ENCODE measurements at places on chromosomes 11 and 22. TPM values are rescaled to one million over a fixed set of nuclear protein-coding genes. Genes with fewer than 3 reads are reported as not detected.

DNA sequence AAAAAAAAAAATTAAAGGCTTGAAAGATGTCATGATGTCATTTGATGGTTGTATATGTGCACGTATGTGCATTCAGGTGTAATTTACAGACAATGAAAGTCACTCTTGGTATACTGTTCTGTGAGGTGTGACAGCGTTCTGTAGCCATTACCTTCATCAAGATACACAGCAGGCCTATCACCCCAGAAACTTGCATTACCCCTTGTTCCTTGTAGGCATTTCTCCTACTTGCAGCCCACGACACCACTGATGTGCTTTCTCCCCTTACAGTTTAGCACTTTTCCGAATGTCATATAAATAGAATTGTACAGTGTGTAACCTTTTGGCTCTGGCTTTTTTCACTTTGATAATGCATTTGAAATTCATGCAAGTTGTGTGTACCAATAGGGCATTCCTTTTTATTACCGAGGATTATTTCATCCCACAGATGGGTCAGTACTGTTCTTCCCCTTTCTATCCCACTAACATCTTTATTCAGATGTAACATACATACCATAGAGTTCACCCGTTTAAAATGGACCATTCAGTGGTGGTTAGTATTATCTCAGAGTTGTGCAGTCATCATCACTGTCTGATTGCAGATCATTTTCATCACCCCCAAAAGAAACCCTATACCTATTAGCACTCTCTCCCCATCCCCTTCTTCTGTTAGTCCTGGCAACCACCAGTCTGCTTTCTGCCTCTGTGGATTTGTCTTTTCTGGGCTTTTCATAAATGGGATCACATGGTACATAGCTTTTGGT is 30.3 kb downstream of the BCR start:
- no peak for DNase-seq

- DNase-seq = no peak
These were observed 27.9 kb downstream of the SERPINH1 start for GRCh38 chr11:75589933-75590332.

DNA sequence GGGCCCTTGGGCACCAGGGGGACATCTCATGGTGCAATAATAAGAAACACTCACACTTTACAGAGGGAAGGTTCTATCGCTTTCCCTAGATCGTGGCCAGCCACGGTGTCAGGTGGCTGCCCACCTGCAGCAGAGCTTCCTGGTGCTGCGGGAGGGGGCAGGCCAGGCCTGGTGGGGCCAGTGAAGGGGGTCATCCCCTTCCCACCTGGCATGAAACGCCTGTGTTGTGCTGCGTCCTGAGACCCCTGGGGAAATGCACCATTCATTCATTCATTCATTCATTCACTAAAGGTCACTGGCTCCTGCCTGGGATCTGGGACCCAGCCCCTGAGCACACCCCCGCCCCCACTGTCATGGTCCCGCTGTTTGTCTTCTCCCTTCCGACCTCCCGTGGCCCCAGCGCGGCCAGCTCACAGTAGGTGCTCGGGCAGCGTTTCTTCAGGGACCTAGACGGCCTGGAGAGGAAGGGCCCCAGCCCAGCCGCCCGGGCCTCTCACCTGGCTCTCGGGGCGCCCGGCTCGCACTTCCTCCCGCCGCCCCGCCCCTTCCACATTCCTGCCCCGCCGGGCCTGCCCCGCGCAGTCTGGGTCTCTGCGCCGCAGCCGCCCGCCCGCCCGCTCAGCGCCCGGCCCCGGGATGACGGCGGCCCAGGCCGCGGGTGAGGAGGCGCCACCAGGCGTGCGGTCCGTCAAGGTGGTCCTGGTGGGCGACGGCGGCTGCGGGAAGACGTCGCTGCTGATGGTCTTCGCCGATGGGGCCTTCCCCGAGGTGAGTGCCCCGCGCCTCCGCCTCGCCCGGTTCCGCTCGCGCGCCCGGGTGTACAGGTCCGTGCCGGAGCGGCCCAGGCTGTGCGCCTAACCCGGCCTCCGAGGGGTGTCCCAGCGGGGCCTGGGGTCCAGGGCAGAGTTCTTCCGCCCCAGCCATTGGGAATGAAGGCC is at the start of gene RHOD:
TSS of gene RHOD (plus strand) at position 581 of the 938 bp plus-strand sequence. CDS start at position 637, 56 bp downstream.
- no peak for DNase-seq

GRCh38 chr11:30984827-30985226 is 384.7 kb downstream of the DCDC1 start:
- DNase-seq = no peak

DNA sequence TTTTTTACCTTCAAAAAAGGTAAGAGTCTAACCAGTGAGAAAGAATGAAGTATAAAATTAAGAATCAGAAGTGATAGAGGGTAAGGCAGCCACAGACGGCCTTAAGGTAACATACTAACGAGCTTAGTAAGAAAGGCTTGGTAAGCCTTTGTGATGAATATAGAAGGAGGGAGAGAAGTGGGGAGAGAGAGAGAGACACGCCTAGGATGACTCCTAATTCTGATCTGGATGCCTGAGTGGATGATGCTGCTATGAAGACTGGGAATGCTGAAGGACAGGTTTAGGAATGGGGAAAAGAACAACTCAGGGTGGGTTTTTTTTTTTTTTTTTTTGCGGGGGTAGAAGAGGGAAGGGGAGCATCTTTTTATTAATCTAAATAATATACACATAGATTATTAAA is 4.8 kb downstream of the FBXO3 start:
- no peak for DNase-seq

DNA sequence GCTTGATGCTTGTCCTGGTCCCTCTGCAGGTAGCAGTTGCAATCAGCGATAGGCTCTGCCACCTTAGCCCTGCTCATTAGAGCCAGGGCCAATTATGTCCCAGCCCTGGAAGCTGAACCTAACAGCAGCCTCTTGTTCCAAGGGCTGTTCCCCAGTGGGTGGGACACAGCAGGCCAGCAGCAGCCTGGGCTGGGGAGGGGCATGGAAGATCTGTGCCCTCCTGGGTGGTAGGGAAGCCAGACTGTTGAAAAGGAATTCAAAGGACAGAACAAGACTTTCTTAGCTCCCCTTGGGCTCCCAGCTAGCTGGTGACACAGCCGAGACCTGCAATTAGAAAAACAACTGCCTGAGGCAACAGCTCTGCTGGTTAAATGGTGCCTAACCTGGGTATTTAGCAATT is 17.4 kb downstream of the DRD2 start:
- no peak for DNase-seq

DNA sequence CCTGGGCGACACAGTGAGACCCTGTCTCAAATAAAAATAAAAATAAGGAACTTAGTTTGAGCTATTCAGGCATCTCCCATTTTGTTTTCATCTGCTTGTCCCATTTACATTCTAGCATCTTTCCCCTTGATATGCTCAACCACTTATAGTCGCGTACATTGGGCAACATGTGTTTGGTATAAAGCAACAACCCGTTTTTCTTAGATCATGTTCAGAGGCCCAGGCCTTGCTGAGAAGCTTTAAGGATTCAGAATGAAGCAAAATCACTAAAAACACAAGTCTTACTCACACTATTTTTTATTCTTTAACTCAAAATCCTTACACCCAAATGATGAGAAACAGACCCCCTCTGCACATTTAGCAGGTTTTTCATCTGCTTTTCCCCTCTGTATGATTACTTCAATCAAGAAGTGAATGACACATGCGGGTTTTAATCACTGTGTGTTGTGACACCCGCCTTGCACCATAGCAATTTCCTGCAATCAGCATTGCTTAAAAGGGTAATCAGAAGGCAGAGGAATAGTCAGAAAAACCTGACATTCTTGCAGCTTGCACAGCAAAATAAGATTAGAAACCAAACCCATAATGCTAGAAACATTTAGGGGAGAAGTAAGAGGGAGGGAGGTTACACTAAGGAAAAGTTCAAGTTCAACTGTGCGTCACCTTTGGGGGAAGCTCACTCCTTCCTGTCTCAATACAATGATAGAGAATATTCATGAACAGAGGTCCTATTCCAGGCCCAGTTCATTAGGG is 25.9 kb downstream of the ALG9 start:
- no peak for DNase-seq

DNA sequence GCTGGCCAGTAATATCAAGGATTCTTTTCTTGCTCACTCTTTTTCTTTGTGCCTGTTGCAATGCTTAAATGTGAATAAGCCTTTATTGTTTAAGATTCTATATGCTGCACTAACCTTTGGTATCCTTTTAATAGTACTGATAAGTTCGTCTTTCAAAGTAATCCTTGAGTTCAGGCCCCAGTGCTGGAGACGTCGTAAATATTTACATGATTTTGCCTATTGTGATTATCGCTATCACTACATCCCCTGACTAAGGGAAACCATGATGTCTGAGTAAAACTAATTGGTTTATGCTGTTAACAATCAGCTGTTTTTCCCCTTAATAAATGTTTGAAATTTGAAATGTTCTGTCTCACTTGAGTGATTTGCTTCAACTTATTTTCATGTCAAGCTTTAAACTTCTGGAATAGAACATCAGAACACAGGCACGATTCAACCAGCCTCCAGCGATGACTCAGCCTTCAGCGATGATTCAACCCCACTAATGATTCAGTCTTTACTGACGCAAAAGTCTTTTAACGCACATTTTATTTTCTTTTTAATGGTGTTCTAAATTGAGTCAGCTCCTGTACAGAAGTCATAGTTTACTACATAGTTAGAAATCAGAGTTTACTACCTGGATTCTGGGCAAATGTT is 3.9 kb downstream of the HTATIP2 start:
- DNase-seq = no peak

- peak; percentile 46 for DNase-seq
These were observed 95.5 kb downstream of the RPL27A start for GRCh38 chr11:8777907-8778767.

DNA sequence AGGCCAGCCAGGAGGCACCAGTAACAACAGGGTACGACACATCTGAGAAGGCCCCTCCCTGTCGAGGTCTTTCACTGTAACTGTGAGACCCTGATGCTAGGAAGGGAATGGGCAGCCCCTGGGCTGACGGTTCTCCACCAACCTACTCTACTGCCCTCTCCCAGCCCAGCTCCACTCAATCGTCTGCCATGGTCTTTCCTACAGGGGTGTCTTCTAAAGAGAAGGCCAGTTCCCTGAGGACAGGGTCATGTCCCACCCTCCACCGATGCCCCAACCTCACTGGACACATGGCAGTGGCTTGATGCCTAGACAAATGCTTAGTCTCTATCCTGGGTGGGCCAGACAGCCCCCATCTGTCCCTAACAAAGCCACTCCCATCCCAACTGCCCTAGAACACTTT is 46.0 kb upstream of the SLC25A1 start:
- no peak for DNase-seq

DNA sequence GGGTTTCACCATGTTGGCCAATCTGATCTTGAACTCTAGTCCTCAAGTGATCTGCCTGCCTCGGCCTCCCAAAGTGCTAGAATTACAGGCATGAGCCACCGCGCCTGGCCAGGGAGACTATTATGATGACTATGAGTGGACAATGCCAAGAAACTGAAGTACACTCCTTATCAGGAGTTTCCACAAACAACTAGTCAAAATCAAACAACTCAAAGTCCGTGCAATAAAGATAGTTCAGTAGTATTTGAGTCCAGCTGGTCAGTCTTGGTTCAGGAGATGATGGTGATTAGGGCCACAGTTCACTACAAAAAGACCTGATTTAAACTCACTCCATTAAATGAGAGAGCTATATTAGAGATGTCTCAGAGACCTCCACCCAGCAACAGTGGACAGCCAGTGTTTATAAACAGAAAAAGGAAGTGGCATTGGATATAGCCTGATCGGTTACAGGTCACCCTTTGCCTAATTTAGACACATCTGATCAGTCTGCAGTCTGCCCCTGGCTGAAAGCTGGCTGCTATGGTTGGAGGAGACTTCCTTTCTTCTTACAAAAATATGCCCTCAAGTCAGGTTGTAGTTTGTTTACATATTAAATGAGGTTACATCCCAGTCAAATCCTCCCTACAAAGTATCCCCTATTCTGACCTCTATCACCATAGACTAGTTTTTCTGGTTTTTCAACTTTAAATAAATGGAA is 17.0 kb downstream of the CD3E start:
- DNase-seq = no peak

GRCh38 chr11:11458001-11458400 is 105.0 kb upstream of the CSNK2A3 start:
- DNase-seq = no peak

- no peak for DNase-seq
These were observed 55.3 kb downstream of the INSC start for GRCh38 chr11:15169815-15170551.

DNA sequence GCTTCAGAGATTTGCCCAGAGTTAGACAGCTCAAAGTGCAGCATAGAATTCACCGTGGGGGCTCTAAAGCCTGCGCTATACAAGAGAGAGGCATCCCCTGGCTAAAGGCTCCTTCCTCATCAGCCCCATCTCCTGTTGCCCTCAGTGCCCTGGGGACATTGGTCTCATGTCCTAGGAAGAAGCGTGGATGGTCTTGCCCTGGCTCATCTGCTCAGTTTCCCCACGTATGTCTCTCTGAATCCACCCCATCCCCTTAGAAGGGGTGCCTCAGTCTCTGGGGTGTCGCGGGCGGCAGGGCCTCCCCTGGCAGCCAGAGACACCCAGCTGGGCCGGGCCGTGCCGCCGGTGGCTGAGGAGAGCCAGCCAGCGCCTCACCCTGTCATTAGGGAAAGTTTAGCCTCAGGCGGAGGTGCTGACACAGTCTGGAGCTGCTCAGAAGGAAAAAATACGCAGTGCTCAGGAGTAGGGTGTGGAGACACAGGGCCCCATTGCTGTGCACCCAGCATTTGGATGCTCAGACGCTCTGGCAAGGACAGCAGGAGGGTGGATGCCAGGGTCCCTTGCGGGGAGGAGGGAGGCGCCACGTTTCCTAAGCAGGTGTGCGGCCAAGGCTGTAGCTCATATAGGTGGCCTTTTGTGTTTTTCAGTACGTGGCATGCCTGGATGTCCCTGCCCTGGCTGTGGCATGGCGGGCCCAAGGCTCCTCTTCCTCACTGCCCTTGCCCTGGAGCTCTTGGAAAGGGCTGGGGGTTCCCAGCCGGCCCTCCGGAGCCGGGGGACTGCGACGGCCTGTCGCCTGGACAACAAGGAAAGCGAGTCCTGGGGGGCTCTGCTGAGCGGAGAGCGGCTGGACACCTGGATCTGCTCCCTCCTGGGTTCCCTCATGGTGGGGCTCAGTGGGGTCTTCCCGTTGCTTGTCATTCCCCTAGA is 1.3 kb downstream of the SLC39A13 start:
- no peak for DNase-seq

DNA sequence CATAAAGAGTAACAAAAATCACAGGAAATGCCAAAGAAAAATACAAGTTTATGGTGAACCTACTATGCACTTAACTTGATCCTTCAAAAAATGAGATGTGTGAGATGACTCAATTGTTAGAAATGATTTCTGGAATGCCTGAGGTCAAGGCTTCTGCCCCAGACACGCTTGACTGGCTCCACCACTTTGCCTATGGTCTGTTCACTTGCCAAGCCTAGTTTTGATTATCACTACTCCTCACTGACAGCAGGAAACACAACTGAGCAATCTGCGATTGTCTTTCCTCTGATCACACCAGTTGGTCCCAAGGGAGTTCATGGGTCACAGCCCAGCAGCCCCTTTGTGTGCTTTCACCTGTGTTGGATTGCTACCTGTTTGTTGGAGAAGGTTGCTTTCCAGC is 20.6 kb upstream of the PRDM10 start:
- no peak for DNase-seq

- no peak for DNase-seq
These were observed 34.2 kb downstream of the CCDC81 start for GRCh38 chr11:86408845-86409244.

- DNase-seq = no peak
These were observed 385 bp downstream of the HARBI1 start for GRCh38 chr11:46616551-46617133.

Gene USH1C
- 20.5 TPM for polyA plus RNA-seq

Gene TRIM77
- polyA plus RNA-seq = not detected

Gene PRG3
- polyA plus RNA-seq = not detected

Gene VWCE
- 1.0 TPM for polyA plus RNA-seq

Gene GGT1
- 5.1 TPM for polyA plus RNA-seq

Gene C11orf97
- not detected for polyA plus RNA-seq

Gene C11orf86
- polyA plus RNA-seq = not detected

Gene TBX1
- 0.53 TPM for polyA plus RNA-seq

Gene P2RX3
- 0.41 TPM for polyA plus RNA-seq
